ENCODE measurements at places on chromosomes 1 and 21. TPM values are rescaled to one million over a fixed set of nuclear protein-coding genes. Genes with fewer than 3 reads are reported as not detected.
A peak's percentile ranks its signal among the peaks of the same experiment; 100 is the strongest.

The GJA9 gene
- not detected for total RNA-seq

DNA sequence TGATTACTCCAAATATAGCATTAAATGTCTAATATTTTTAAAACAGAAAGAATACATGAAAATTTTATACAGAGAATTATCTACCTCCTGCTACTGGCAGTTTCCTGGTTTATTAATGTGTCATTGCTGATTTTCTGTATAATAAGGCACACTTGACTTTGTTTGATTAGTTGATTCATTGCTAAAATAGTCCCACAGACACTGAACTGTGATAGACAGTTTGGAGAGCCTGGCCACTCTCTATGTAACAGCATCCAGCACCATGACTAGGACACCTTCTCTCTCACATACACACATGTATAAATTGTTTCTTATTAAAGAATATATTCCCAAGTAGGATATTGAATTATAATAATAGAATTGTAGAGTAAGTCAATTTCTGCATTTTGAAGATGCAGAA lies 368.5 kb upstream of the SNX7 start:
- H3K36me3 ChIP-seq, result no peaks in the 10 kb centered on the region
- no peak for DNase-seq
- no peak overlapping the region for H3K27ac ChIP-seq
- H3K27me3 ChIP-seq, result no peaks in the 10 kb centered on the region
- H3K4me3 ChIP-seq, result no peak overlapping the region

DNA sequence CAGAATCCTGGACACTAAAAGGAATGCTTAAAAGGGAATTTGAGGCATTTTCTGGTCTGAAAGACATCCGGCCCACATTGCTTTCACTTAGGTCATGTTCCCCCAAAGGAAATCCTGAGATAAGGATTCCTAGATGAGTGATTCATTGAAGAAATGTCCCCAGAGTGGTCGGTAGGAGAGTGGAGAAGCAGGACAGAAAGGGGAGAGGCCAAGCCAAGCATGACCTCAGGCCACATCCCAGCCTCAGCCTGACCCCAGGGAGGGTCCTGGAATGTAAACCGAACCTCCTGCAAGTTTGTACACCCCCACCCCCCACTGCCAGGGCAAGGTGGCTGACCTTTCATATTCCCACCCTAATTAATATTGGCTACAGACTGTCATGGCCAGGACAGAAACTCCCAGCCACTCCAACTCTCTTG lies 16.6 kb downstream of the HIVEP3 start:
- no peak overlapping the region for H3K27ac ChIP-seq
- H3K4me3 ChIP-seq, result no peak overlapping the region
- H3K4me1 ChIP-seq, result no peaks in the 10 kb centered on the region
- H3K36me3 ChIP-seq, result no peaks in the 10 kb centered on the region
- H3K27me3 ChIP-seq, result no peaks in the 10 kb centered on the region
- no peak for DNase-seq

GRCh38 chr1:183674886-183675285 lies 21.8 kb upstream of the APOBEC4 start:
- H3K27ac ChIP-seq, result no peak overlapping the region
- H3K4me3 ChIP-seq, result no peak overlapping the region
- H3K4me1 ChIP-seq, result no peaks in the 10 kb centered on the region
- no peaks in the 10 kb centered on the region for H3K27me3 ChIP-seq
- H3K36me3 ChIP-seq, result no peaks in the 10 kb centered on the region

GRCh38 chr1:91621907-91622306 lies 121.3 kb downstream of the CDC7 start:
- H3K36me3 ChIP-seq, result no peaks in the 10 kb centered on the region
- no peak for DNase-seq
- H3K4me3 ChIP-seq, result no peak overlapping the region
- peak overlapping the region; percentile 57 for H3K27ac ChIP-seq

The TBX15 gene
- total RNA-seq, result 5.5 TPM

GRCh38 chr1:68812333-68812732 lies 315.5 kb upstream of the DEPDC1 start:
- H3K4me3 ChIP-seq, result no peak overlapping the region
- H3K27ac ChIP-seq, result no peak overlapping the region
- H3K36me3 ChIP-seq, result no peaks in the 10 kb centered on the region
- no peak for DNase-seq
- H3K4me1 ChIP-seq, result peaks cover 3% of the 10 kb centered on the region
- no peaks in the 10 kb centered on the region for H3K27me3 ChIP-seq

The SLC6A17 gene
- 2.6 TPM for total RNA-seq

DNA sequence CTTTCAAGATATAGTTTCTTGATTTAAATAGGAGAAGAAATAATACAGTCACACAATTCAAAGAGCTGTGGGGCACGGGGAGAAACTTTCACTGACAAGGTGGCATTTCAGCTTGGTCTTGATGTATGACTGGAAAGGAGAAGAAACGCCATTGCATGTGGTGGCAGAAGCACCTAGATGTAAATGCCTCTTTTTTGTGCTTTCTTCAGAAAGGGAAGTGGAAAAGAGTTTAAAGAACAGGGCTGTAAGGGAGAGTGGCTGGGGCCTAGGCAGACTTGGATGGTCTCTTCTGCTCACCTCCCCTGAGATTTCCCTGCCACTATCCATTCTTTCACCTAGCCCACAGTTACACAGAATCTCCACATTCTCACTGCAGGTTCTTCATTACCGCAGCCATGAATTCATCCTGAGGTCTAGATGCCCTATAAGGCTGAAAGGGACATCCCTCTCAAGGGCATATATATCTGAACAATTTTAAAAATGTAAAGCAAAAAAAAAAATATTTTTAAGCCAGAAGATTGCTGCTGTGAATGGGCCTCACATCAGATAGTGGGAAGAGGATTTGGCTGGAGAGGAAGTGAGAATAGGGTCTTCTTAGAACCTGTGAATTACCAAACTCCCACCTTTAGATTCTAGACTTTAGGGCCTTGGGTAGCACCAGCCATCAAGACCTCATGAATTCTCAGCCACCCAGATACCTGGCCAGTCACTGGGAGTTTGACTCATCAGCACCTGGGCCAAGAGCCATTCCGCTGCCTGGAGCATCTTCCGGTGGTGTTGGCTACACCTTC lies 23.4 kb downstream of the CACNA1E start:
- H3K27ac ChIP-seq, result no peak overlapping the region
- H3K4me1 ChIP-seq, result peaks cover 7% of the 10 kb centered on the region
- peaks cover 33% of the 10 kb centered on the region for H3K36me3 ChIP-seq
- no peak overlapping the region for H3K4me3 ChIP-seq
- no peak for DNase-seq

The ATAD3C gene
- 0.10 TPM for total RNA-seq

DNA sequence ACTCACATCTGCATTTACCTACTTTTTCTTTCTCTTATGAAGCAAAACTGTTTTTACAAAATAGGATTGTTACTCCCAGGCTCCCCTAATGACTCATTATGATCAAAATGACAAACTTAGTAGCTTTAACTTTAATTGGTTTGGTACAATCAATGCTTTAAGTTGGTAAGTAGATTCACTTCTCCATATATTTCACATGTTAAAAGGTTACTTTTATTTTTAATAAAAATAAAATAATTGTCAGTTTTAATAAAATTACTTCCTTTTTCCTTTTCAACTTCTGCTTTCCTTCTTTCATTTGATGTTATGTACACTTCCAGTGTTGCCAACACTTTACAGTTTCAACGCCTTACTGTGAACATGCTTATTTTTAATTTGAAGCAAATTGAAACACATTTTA lies 477.6 kb downstream of the SETD4 start:
- H3K36me3 ChIP-seq, result no peaks in the 10 kb centered on the region
- no peaks in the 10 kb centered on the region for H3K27me3 ChIP-seq
- no peaks in the 10 kb centered on the region for H3K4me1 ChIP-seq
- H3K27ac ChIP-seq, result no peak overlapping the region

DNA sequence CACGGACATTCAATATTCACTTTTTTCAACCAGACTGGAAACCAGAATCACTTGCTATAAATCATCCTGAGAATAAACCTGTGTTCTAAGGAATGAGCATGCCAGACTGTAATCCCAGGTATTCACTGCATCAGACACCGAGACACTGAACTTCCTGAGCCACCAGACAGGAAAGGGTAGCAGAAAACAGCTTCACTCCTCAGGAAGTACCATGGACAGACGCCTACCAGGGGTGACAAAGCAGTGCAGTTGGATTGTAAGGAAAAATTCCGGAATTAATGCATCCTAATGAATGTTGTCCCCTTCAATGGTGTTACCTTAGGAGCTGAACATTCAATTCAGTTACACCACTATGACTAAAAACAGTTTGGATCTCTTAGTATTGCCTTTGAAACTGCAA lies 156.1 kb downstream of the PIGK start:
- no peaks in the 10 kb centered on the region for H3K27me3 ChIP-seq
- DNase-seq, result no peak

The IFI44 gene
- 33.6 TPM for total RNA-seq

GRCh38 chr1:221532071-221532773 lies 209.7 kb downstream of the DUSP10 start:
- H3K27me3 ChIP-seq, result peaks cover 9% of the 10 kb centered on the region
- no peak for DNase-seq
- peaks cover 4% of the 10 kb centered on the region for H3K4me1 ChIP-seq
- no peak overlapping the region for H3K27ac ChIP-seq

GRCh38 chr1:43206600-43207228 lies 34.6 kb downstream of the CFAP57 start:
- DNase-seq, result peak; percentile 75
- no peak overlapping the region for H3K4me3 ChIP-seq
- H3K4me1 ChIP-seq, result no peaks in the 10 kb centered on the region
- no peaks in the 10 kb centered on the region for H3K36me3 ChIP-seq
- peak overlapping the region; percentile 11 for H3K27ac ChIP-seq

The HRNR gene
- not detected for total RNA-seq

- DNase-seq, result no peak
- H3K4me3 ChIP-seq, result no peak overlapping the region
- H3K27ac ChIP-seq, result no peak overlapping the region
- no peaks in the 10 kb centered on the region for H3K4me1 ChIP-seq
- no peaks in the 10 kb centered on the region for H3K27me3 ChIP-seq
- peaks cover 29% of the 10 kb centered on the region for H3K36me3 ChIP-seq
Measured at GRCh38 chr1:27887215-27888021, 15.1 kb downstream of the THEMIS2 start.

- no peak overlapping the region for H3K4me3 ChIP-seq
- H3K36me3 ChIP-seq, result no peaks in the 10 kb centered on the region
- no peaks in the 10 kb centered on the region for H3K27me3 ChIP-seq
- no peak for DNase-seq
- H3K27ac ChIP-seq, result no peak overlapping the region
Measured at GRCh38 chr1:21184276-21184675, 7.6 kb upstream of the EIF4G3 start.

DNA sequence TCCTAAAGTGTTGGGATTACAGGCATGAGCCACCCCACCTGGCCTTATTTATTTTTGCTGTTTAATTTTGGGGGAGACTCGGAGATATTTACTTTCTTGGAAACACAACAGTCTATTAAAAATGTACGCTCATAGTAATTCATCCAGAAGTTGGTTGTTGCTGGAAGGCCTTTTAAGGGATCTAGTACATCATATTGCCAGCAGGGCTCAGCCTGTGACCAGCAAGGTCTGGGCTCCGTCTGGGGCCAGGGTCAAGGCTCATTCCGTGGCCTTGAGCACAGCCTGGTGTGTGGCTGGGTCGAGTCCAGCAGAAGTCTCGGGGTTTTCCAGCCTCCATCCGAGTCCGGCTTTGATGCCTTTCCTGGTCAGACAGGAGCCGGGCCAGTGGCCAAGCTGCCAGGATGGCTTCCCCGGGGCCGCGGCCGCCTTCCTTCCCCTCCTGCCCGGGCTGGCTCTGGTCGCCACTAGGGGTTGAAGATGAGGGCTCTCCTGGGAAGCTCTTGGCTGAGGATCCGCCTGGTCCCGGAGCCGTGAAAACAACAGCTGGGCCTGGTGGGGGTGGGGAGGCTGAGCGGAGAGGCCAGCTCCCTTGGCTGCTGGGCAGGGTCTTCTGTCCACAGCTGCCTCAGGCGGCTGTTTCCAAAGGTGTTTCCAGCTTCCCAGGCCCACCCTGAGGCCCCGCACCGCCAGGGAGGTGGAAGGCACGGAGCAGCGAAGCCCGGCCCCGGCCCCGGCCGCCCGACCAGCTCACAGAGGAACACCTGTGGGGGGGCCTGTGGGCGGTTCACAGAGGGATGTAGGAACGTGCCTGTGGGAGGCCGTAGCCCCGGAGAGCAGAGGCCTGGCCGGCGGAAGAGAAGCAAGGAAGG lies 5.1 kb upstream of the VWA1 start:
- H3K4me1 ChIP-seq, result peaks cover 80% of the 10 kb centered on the region
- DNase-seq, result peak; percentile 55
- H3K36me3 ChIP-seq, result peaks cover 10% of the 10 kb centered on the region

The PMVK gene
- 15.3 TPM for total RNA-seq

DNA sequence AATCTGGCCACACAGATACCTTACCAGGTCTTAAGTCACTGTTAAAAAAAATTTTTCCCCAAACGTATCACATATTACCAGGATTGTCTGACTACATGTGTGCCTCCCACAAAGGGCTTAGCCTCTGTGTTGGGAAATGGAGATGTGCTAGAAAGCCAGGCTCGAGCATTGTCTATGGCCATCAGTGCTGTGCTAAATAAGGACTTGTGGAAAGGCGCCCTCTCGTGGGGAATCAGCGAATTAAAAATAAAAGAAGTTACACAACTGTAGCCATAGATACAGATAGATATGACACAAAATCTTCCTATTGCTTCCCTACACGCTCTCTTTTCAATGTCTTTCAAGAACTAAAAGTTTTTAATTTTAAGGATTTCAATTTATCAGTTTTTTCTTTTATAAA lies 47.5 kb upstream of the CRNN start:
- no peak overlapping the region for H3K4me3 ChIP-seq
- DNase-seq, result peak; percentile 64
- no peaks in the 10 kb centered on the region for H3K36me3 ChIP-seq
- H3K27ac ChIP-seq, result no peak overlapping the region

- H3K4me3 ChIP-seq, result no peak overlapping the region
- no peak overlapping the region for H3K27ac ChIP-seq
- no peaks in the 10 kb centered on the region for H3K36me3 ChIP-seq
- DNase-seq, result no peak
- H3K4me1 ChIP-seq, result peaks cover 14% of the 10 kb centered on the region
Measured at GRCh38 chr21:41373763-41374162, 11.9 kb downstream of the MX2 start.

DNA sequence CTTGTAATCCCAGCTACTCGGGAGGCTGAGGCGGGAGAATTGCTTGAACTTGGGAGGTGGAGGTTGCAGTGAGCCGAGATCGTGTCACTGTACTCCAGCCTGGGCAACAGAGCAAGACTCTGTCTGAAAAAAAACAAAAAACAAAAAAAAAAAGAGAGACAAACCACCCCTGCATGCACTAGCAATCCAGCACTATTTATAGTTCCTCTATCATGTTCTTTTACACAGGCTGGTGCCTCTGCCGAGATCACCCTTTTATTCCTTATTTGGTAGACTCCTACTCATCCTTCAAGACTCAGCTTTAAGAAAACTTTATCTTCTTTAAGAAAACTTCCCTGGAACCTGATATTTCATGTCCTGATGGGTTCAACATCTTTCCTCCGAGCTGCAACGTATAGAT lies 10.8 kb downstream of the FMO5 start:
- H3K27me3 ChIP-seq, result no peaks in the 10 kb centered on the region
- H3K27ac ChIP-seq, result no peak overlapping the region
- no peak overlapping the region for H3K4me3 ChIP-seq
- no peaks in the 10 kb centered on the region for H3K4me1 ChIP-seq

The VHLL gene
- total RNA-seq, result 0.50 TPM

Data from spinal cord (tissue), 10 donors.